Neural crest cell (in vitro differentiated cells): ENCODE measurements at places on chromosomes 12 and 14. TPM values are rescaled to one million over a fixed set of nuclear protein-coding genes. Genes with fewer than 3 reads are reported as not detected.
A peak's percentile ranks its signal among the peaks of the same experiment; 100 is the strongest.

The OR11G2 gene
- not detected in 2 replicates for total RNA-seq

GRCh38 chr12:10364815-10365622 lies 24.8 kb downstream of the KLRK1 start:
- H3K4me1 ChIP-seq, result peaks cover 32% of the 10 kb centered on the region
- H3K27ac ChIP-seq, result no peak overlapping the region
- no peak for DNase-seq
- H3K36me3 ChIP-seq, result peaks cover 3% of the 10 kb centered on the region
- no peak overlapping the region for H3K4me3 ChIP-seq

- no peak for DNase-seq
- no peaks in the 10 kb centered on the region for H3K27me3 ChIP-seq
- no peaks in the 10 kb centered on the region for H3K4me1 ChIP-seq
- no peak overlapping the region for H3K4me3 ChIP-seq
Observed at GRCh38 chr12:3704512-3705353, 48.2 kb downstream of the CRACR2A start.

GRCh38 chr12:26101763-26102162 lies 23.1 kb downstream of the BHLHE41 start:
- H3K4me3 ChIP-seq, result no peak overlapping the region
- H3K27ac ChIP-seq, result no peak overlapping the region
- DNase-seq, result no peak
- no peaks in the 10 kb centered on the region for H3K36me3 ChIP-seq
- H3K4me1 ChIP-seq, result no peaks in the 10 kb centered on the region

The FGF6 gene
- total RNA-seq, result not detected in 2 replicates

- no peak overlapping the region for H3K4me3 ChIP-seq
- H3K27me3 ChIP-seq, result no peaks in the 10 kb centered on the region
- no peaks in the 10 kb centered on the region for H3K36me3 ChIP-seq
- no peak overlapping the region for H3K27ac ChIP-seq
- no peaks in the 10 kb centered on the region for H3K4me1 ChIP-seq
- DNase-seq, result no peak
Observed at GRCh38 chr14:51157012-51157411, 62.1 kb upstream of the TRIM9 start.

DNA sequence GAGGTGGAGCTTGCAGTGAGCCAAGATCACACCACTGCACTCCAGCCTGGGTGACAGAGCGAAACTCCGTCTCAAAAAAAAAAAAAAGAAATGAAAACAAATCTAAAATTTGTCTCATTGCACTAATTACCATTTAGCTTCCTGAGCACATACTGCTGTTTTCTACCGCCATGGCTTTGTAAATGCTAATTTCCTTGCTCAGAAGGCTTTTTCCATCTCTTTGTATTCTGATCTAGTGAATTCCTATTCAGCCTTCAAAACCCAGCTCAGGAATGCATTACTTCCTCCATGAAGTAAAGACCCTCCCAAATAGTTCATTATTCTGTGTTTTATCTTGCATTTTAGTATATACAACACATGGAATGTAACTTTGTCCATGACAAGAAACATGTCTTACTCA lies 33.6 kb downstream of the CEP83 start:
- no peaks in the 10 kb centered on the region for H3K27me3 ChIP-seq
- peaks cover 54% of the 10 kb centered on the region for H3K36me3 ChIP-seq
- peaks cover 13% of the 10 kb centered on the region for H3K4me1 ChIP-seq
- no peak for DNase-seq

The ARG2 gene
- total RNA-seq, result 19.1 and 22.2 TPM in 2 replicates

GRCh38 chr12:89383235-89384049 lies 31.1 kb upstream of the DUSP6 start:
- no peaks in the 10 kb centered on the region for H3K36me3 ChIP-seq
- H3K27me3 ChIP-seq, result no peaks in the 10 kb centered on the region
- H3K27ac ChIP-seq, result peak overlapping the region; percentile 58
- no peak overlapping the region for H3K4me3 ChIP-seq
- no peak for DNase-seq

The BCL11B gene
- 0.28 and 0.32 TPM in 2 replicates for total RNA-seq

The TBX5 gene
- total RNA-seq, result not detected in 2 replicates

DNA sequence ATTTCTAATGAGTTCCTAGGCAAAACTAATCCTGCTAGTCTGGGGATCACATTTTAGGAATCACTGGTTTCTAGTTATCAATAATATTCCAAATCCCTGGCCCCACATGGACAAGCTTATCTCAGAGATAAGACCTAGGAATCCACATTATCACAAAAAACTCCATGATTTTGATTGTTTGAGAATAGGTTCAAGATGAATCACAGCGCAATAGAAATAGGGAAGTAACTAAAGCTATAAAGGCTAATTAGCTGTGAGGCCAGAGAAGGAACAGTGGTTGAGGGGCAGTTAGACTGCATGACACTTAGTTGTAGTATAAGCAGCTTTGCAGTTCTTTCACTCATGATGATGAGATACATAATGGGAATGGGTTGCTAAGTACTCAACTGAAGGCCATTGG lies 13.1 kb upstream of the ATP5F1B start:
- peaks cover 15% of the 10 kb centered on the region for H3K36me3 ChIP-seq
- no peak for DNase-seq
- no peaks in the 10 kb centered on the region for H3K4me1 ChIP-seq
- H3K27me3 ChIP-seq, result no peaks in the 10 kb centered on the region
- H3K4me3 ChIP-seq, result no peak overlapping the region

GRCh38 chr14:31084385-31084784 lies 58.2 kb upstream of the STRN3 start:
- no peak for DNase-seq
- H3K27me3 ChIP-seq, result no peaks in the 10 kb centered on the region
- H3K4me1 ChIP-seq, result no peaks in the 10 kb centered on the region
- H3K36me3 ChIP-seq, result no peaks in the 10 kb centered on the region
- H3K4me3 ChIP-seq, result no peak overlapping the region

DNA sequence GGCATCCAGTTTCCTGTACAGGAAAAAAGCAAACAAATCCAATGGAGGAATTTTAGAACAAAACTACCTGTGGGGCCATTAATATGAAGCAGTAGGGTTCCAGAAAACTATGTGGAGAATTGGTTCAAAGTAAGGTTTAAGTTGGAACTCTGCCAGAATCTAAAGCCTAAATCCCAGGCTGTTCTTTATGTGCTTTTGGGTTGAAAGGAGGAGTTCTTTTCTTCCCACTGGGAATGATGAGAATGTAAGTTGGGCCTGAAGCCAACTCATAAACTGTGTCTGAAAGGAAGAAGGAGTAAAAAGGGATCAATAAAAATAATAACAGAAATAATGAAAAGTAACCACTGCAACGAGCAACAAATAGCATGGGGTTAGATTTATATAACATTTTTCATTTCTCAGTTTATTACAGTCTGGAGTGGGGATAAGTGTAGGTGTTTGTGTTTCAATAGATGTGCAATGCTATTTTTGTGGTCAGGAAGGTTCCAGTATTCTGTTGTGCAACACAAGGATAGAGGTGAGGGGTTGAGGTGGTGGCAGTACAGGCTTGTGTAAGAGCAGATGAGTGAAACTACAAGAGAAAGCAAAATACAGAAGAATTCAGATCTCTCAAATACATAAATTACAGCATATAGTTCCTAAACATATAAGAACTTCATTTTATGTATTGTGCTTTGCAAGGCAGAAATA lies 373.6 kb downstream of the EMP1 start:
- H3K27me3 ChIP-seq, result peaks cover 62% of the 10 kb centered on the region
- no peak overlapping the region for H3K4me3 ChIP-seq
- H3K4me1 ChIP-seq, result peaks cover 26% of the 10 kb centered on the region
- peaks cover 3% of the 10 kb centered on the region for H3K36me3 ChIP-seq
- no peak for DNase-seq
- H3K27ac ChIP-seq, result no peak overlapping the region

DNA sequence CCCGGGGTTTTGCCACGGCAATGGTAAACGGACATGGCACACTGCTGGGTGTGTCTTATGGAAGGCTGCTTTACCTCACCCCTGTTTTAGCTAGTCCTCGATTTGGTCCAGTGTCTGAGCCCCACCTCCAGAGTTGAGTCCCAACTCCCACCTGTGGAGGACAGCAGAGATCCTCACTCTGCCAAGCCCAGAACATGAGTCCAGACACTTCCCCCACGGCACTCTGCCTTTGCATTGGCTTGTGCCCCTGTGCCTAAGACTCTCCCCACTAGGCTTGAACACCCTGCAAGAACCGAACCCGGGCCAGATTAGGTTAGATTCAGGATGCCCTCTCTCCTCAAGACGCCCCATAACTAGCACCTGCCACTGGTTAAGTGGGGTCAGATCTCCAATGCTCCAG lies 59.8 kb upstream of the C14orf180 start:
- no peaks in the 10 kb centered on the region for H3K36me3 ChIP-seq
- DNase-seq, result no peak
- no peak overlapping the region for H3K27ac ChIP-seq
- no peaks in the 10 kb centered on the region for H3K4me1 ChIP-seq

- DNase-seq, result no peak
- peaks cover 60% of the 10 kb centered on the region for H3K4me1 ChIP-seq
- H3K27me3 ChIP-seq, result peaks cover 20% of the 10 kb centered on the region
- no peak overlapping the region for H3K4me3 ChIP-seq
Observed at GRCh38 chr12:54285150-54286041, 4.9 kb downstream of the HNRNPA1 start.

GRCh38 chr12:54262403-54262925 lies 17.5 kb downstream of the CBX5 start:
- H3K4me1 ChIP-seq, result peaks cover 66% of the 10 kb centered on the region
- no peaks in the 10 kb centered on the region for H3K27me3 ChIP-seq

The EML1 gene
- total RNA-seq, result 36.7 and 40.1 TPM in 2 replicates

DNA sequence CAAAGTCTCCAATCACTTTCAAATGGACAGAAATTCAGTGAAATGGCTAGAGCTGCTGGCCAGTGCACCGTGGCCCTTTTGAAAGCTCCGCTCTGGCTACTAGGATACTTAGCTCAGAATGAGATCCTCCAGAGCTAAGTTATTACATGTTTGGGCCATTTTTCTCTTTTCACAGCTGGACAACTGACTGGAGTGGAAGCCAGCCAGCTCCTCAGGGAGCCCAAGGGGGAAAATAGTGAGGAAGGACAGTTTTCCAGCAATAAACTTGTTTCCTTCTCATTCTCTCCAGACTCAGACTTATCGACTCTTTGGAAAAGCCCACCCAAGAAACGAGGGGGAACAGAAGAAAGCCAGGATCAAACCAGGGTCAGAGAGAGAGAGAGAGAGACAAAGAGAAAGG lies 266.0 kb downstream of the KSR2 start:
- no peaks in the 10 kb centered on the region for H3K4me1 ChIP-seq
- no peak for DNase-seq

The SLC17A8 gene
- total RNA-seq, result not detected in 2 replicates

DNA sequence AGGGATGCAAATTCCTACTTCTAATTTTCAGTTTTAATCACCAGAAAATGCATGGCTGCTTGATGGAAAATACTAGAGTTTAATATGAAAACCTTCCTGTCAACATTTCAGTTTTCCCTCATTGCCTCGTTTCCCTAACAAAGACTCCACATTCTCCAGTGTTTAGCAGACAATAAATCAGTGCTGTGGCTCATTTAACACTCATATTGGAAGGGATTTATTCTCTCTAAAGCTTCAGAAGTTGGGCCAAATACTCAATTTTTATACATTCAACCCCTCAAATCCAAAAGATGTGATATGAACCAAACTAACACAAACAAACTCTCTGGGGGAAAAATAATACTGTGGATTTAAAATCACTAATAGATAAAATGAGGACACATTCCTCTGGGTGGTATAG lies 482.5 kb downstream of the FLRT2 start:
- no peak for DNase-seq
- H3K27me3 ChIP-seq, result no peaks in the 10 kb centered on the region
- H3K27ac ChIP-seq, result no peak overlapping the region
- H3K36me3 ChIP-seq, result no peaks in the 10 kb centered on the region
- H3K4me3 ChIP-seq, result no peak overlapping the region

DNA sequence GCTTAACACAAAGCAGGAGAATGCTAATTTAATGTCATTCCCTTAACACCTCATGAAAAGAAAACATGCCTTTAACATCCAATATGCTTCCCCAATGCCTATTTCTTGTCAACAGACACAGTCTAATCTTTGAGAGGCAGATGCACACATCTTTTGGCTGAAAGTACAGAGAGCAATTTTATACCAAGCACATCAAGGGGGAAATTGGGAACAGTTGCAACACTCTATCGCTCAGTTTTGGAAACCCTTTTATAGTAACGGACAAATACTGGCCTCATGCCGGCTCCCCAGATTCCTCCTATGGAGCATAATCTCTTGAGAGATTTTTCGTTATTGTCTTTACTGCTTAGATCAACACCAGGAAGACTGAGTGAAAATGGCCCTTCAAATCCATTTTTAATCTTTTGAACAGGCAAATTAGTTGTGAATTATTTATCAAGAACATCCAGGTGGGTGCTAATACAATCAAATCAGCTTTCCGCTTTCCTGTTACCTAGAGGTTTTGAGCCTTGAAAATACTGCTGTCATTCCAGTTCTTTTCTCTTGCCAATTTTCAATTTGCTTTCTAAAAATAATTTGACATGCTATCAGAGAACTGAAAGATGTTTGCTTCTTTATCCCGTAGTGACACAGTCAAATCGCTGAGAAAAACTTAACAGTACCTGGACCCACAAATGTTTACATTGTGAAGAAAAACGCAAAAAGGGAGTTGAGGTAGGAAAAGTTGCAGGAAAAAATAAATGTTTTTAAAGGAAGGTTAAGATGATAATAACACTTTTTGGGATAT lies 60.7 kb upstream of the CAND1 start:
- H3K4me3 ChIP-seq, result no peak overlapping the region
- no peaks in the 10 kb centered on the region for H3K4me1 ChIP-seq
- no peak for DNase-seq
- H3K27ac ChIP-seq, result no peak overlapping the region

- no peaks in the 10 kb centered on the region for H3K36me3 ChIP-seq
- H3K27me3 ChIP-seq, result no peaks in the 10 kb centered on the region
- H3K4me1 ChIP-seq, result no peaks in the 10 kb centered on the region
- H3K27ac ChIP-seq, result peak overlapping the region; percentile 64
- DNase-seq, result no peak
Observed at GRCh38 chr12:86723326-86723725, 467.1 kb upstream of the MGAT4C start.

The TSPAN9 gene
- 22.8 and 23.8 TPM in 2 replicates for total RNA-seq

DNA sequence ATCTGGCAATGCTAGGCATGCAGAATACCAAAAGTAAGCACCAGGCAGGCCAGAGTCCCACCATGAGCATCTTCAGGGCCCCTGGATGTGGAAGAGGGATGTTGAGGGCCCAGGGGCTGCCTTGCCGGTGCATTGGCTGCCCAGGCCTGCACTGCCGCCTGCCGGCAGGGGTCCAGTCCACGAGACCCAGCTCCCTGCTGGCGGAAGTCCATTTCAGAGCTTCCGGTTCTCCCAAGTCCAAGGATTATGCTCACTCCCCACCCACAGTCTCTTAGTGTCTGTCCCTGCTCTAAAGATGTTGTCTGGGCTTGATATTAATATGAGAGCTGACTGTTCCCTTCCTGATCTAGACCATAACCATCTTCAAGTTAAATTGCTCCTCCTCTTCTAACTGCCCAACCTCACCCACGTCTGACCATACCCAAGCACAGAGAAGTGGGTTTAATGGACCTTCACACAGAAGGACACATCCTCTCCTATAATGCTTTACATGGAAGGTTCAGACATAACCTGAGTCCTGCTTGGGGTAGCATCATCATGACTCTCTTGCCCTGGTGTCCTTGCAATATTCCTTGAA lies 117.4 kb downstream of the DAD1 start:
- peak; percentile 44 for DNase-seq
- H3K27me3 ChIP-seq, result peaks cover 12% of the 10 kb centered on the region
- H3K27ac ChIP-seq, result no peak overlapping the region
- H3K36me3 ChIP-seq, result no peaks in the 10 kb centered on the region
